ENCODE measurements at places on chromosomes 2 and 18. TPM values are rescaled to one million over a fixed set of nuclear protein-coding genes. Genes with fewer than 3 reads are reported as not detected.
A peak's percentile ranks its signal among the peaks of the same experiment; 100 is the strongest.

TTC21B gene
- total RNA-seq = 28.6 TPM

- no peaks in the 10 kb centered on the region for H3K36me3 ChIP-seq
- H3K4me1 ChIP-seq = no peaks in the 10 kb centered on the region
- H3K27ac ChIP-seq = no peak overlapping the region
Observed at GRCh38 chr2:224722250-224722649, 6.1 kb upstream of the CCDC195 start.

- no peak for DNase-seq
- H3K27ac ChIP-seq = no peak overlapping the region
- no peaks in the 10 kb centered on the region for H3K36me3 ChIP-seq
Observed at GRCh38 chr2:34949316-34949715, 1350.2 kb upstream of the FAM98A start.

TDRD15 gene
- not detected for total RNA-seq

CCDC141 gene
- 0.17 TPM for total RNA-seq

DNA sequence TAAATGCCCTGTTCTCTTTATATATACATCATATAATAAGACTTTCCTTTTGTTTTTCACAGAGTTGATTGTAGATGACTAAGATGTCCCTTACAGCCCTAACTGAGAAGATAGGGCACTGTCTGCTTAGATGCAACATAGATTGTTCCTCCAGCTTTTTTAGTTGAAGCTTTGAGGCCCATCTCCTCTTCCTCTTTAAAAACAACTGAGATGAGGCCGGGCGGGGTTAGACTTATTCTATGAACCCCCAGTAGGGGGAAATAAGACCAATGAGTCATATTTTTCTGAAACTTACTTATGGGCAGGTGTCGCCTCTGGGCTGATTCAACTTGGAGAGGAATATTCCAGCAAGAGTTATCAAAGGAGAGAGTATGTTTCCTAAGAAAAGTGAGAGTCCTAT, 84.6 kb downstream of the FBXO15 start:
- no peak overlapping the region for H3K4me3 ChIP-seq
- H3K27ac ChIP-seq = no peak overlapping the region
- DNase-seq = no peak
- no peaks in the 10 kb centered on the region for H3K4me1 ChIP-seq
- no peaks in the 10 kb centered on the region for H3K27me3 ChIP-seq
- H3K36me3 ChIP-seq = no peaks in the 10 kb centered on the region

- no peaks in the 10 kb centered on the region for H3K27me3 ChIP-seq
- H3K36me3 ChIP-seq = no peaks in the 10 kb centered on the region
- H3K27ac ChIP-seq = no peak overlapping the region
- H3K4me1 ChIP-seq = no peaks in the 10 kb centered on the region
- H3K4me3 ChIP-seq = no peak overlapping the region
Observed at GRCh38 chr2:194443926-194444325, 1213.1 kb upstream of the SLC39A10 start.

DNA sequence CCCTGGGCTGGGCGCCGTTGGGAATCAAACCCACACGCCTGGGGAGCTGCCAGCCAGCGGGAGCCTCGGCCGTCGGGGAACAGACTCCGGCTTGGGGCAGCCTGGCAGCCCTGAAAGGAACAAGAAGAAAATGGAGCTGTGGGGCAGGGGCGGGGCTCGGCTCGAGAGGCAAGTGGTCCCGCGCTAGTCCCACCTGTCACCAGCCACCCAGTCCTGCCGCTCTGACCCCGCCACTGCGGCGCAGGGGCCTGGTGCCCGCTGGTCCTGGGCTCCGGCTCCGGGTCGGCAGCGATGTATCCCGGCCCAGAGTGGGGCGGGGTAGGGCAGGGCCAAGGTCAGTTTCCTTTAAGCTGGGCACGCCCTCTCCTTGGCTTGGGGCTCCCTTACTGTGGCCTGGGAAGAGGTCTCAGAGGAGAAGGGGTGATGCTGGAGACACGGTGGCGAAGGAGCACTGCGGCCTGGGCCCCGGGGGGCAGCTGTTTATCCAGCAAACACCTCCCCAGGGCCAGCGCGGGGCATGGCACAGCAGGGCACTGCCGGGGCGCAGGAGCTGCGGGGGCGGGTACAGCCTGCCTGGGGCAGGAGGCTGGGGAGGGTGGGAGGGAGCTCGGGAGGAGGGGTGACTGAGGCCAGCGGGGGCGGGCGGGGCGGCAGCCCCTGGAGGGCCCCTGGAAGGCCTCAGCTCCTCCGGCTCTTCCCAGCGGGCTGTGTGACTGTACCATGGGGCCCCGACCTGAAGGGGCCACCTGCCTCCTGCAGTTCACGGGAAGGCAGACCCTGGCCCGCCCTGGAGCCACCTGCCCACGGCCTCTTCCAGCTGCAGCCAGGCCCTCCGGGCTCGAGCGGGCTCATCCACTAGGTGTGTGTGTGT, 15.6 kb downstream of the ODC1 start:
- H3K36me3 ChIP-seq = peaks cover 2% of the 10 kb centered on the region
- no peak overlapping the region for H3K27ac ChIP-seq
- no peaks in the 10 kb centered on the region for H3K4me1 ChIP-seq

DNA sequence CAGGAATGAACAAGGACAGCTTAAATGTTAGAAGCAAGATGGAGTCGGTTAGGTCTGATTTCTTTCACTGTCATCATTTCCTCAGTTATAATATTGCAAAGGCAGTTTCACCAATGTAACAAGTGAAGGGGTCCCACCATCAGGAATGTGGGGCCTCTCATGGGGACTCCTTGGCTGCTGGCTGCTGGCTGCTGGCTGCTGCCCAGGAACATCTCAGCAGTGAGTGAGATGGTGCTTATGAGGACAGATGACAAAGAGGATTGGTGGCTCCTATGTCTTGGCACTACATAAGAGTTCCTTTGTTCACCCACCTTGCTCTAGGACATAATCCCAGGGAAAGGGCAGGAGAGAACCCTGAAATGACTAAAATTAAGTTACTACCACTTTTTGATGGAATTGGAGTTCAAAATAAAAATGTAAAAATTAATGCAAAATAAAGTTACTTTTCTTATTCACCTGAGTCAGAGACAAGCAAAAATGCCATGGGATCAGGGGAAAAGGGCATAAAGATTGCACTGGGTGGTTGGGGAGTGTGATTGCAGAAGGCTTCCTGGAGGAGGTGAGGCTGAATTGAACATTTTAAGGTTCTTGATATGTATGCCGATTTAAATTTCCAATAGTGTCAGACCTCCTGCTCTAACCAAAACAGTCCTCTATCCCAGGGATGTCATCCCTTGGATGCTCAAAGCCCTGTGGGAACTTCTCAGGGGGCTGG, 23.4 kb downstream of the TMEM177 start:
- H3K27me3 ChIP-seq = peaks cover 3% of the 10 kb centered on the region
- no peaks in the 10 kb centered on the region for H3K4me1 ChIP-seq
- no peaks in the 10 kb centered on the region for H3K36me3 ChIP-seq
- no peak for DNase-seq
- H3K4me3 ChIP-seq = no peak overlapping the region

PAX3 gene
- total RNA-seq = not detected

DNA sequence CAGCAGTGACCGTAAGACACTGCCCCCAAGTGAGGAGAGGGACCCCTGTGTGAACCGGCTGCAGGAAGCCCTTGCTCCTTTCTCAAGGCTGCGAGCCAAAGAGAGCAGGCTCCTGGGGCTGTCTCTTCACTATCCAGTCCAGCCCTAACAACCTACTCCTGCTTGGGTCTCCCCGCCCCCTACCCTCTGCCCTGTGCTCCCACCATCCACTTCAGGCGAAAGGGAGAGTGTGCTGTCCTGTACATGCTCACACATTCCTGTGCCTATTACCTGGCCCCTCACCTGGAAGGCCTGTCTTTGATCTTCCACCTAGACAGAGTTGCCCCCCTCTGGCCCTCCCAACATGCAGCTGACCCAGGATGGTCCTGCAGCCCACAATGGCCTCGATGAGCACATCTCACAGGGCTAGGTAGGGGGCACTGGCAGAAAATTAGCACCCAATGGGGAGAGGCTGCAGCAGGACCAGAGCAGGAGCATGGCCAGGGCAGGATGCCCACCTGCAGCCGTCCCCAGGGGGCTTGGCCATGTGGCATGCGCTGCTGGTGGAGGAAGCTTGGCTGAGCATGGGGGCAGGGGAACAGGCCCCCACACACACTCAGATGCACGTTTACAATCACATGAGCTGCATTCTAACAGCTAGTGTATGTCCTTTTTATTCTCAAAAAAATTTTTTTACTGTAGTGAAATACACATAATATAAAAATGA, 93.5 kb downstream of the POLR1A start:
- no peak for DNase-seq
- H3K36me3 ChIP-seq = no peaks in the 10 kb centered on the region
- no peaks in the 10 kb centered on the region for H3K4me1 ChIP-seq
- no peak overlapping the region for H3K4me3 ChIP-seq
- H3K27me3 ChIP-seq = no peaks in the 10 kb centered on the region

GRCh38 chr2:234491281-234491680, 5.6 kb downstream of the ARL4C start:
- no peak overlapping the region for H3K4me3 ChIP-seq
- DNase-seq = no peak
- H3K4me1 ChIP-seq = no peaks in the 10 kb centered on the region
- no peaks in the 10 kb centered on the region for H3K36me3 ChIP-seq

ELAC1 gene
- 7.3 TPM for total RNA-seq

- H3K4me1 ChIP-seq = peaks cover 3% of the 10 kb centered on the region
- peak overlapping the region; percentile 81 for H3K27ac ChIP-seq
- peaks cover 2% of the 10 kb centered on the region for H3K27me3 ChIP-seq
- H3K36me3 ChIP-seq = no peaks in the 10 kb centered on the region
- peak overlapping the region; percentile 87 for H3K4me3 ChIP-seq
Observed at GRCh38 chr2:10811517-10811916, 1.1 kb downstream of the PDIA6 start.

GRCh38 chr2:161190050-161190449, 29.8 kb downstream of the TANK start:
- H3K27ac ChIP-seq = no peak overlapping the region
- no peaks in the 10 kb centered on the region for H3K36me3 ChIP-seq
- no peak for DNase-seq
- H3K4me3 ChIP-seq = no peak overlapping the region
- H3K27me3 ChIP-seq = no peaks in the 10 kb centered on the region

GRCh38 chr2:30298302-30298701, 67.0 kb downstream of the LBH start:
- peaks cover 29% of the 10 kb centered on the region for H3K4me1 ChIP-seq
- no peak for DNase-seq

DNA sequence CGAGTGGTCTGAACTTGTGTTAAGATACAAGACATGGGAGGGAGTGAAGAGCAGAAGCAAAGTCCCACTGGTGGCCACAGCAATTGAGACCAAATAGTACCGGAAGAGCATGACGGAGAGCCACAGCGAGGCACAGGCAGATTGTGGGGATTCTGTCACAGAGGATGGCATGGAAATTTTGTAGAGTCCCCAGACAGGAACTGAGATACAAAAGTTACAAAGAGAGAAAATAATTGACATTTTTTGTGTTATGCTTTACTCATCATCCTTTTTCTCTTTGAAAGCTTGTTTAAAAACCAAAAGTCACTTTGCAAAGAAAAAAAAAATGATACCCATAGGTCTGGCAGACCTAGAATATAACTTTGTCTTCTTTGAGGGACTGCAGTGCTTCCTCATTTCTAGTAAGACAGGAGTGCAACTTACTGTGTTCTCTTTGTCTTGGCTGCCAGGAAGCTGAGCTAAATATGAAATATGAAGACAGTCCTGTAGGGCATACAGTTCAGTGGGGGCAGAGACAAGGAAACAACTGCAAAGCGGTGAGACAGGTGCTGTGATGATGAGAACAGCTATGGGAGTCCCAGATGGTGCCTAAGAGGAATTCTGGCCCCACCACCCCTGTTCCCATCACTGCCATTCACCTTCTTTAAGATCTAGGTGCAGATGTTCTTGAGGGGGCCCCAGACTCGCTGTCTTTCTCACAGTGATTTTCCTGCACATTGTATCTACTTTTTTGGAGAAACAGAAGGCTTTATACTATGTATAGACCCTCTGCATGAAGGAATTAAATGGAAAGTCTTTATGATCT, 5.2 kb downstream of the ARHGAP25 start:
- H3K27ac ChIP-seq = no peak overlapping the region
- no peaks in the 10 kb centered on the region for H3K36me3 ChIP-seq
- H3K27me3 ChIP-seq = no peaks in the 10 kb centered on the region
- H3K4me1 ChIP-seq = no peaks in the 10 kb centered on the region

TXNL4A gene
- 21.1 TPM for total RNA-seq

DNA sequence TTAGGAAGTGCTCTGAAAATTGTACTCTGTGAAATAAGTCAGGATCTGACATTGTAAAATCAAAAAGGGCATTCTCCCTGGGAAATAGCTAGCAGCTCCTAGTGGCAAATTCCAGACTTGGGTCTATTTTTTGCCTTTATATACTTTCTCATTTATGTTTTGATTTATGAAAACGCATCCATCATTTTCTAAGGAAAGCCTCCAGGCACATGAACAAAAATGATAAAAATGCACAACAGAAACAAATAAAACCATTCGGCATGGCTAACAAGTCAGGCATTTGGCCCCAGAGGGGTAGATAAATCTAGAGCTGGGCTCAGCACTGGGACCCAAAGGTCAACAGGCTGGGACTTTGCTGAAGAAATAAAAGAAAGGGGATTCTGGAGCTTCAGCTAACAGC, 167.0 kb downstream of the BCL11A start:
- no peaks in the 10 kb centered on the region for H3K4me1 ChIP-seq
- no peaks in the 10 kb centered on the region for H3K27me3 ChIP-seq
- H3K27ac ChIP-seq = no peak overlapping the region
- no peak for DNase-seq
- H3K4me3 ChIP-seq = no peak overlapping the region
- H3K36me3 ChIP-seq = no peaks in the 10 kb centered on the region

DNA sequence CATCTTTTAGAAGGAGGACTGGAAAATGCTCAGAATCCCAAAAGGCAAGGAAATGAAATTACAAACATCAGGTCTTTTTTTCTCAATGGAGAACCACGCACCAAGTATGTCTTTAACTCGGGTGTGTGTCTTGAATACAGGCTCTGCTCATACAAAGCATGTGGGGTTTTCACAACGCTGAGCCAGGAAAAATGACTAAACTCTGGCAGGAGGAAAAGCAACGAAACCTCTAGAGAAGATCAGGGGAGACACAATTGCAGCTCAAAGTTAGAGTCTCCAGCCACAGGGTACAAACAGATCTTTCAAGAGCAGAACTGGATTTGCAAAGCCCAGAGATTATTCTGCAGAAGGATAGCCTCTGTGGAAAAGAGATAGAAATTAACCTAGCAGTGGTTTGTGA, 42.8 kb upstream of the TPO start:
- H3K27ac ChIP-seq = no peak overlapping the region
- no peak overlapping the region for H3K4me3 ChIP-seq
- no peaks in the 10 kb centered on the region for H3K4me1 ChIP-seq
- H3K27me3 ChIP-seq = no peaks in the 10 kb centered on the region
- H3K36me3 ChIP-seq = no peaks in the 10 kb centered on the region

- H3K27ac ChIP-seq = no peak overlapping the region
- no peaks in the 10 kb centered on the region for H3K27me3 ChIP-seq
- H3K4me3 ChIP-seq = no peak overlapping the region
Observed at GRCh38 chr18:62938006-62938405, 222.7 kb downstream of the PHLPP1 start.
